HepG2 (cell line): ENCODE measurements at places on chromosomes 5 and 9. TPM values are rescaled to one million over a fixed set of nuclear protein-coding genes. Genes with fewer than 3 reads are reported as not detected.

GRCh38 chr5:2019716-2020115, 137.0 kb upstream of the IRX4 start:
- no peak for DNase-seq

GRCh38 chr5:157959370-157959769, 100.4 kb upstream of the CLINT1 start:
- no peak for DNase-seq

The CDC20B gene
- not detected in 2 replicates for total RNA-seq

GRCh38 chr5:135559354-135559753, 19.4 kb downstream of the CXCL14 start:
- no peak for DNase-seq

The FST gene
- total RNA-seq, result 21.2 and 38.6 TPM in 2 replicates

DNA sequence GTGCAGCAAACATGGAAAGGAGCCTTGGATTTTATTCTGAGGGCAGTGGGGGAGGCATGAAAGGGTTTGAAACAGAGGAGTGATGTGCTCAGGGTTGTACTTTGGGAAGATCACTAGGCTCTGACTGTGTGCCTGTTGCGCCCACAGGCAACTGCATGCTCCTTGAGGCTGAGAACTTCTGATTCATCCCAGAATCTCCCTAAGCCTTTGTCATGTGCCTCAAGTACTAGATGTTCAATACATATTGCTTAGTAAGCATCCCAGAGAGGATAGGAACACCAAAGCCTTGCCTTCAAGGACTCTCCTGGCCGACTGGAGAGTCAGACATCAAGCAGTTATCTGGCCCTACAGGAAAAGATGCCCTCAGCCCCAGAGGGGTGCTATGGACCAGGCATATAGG, 54.1 kb downstream of the ARHGEF37 start:
- no peak for DNase-seq

- no peak for DNase-seq
Measured at GRCh38 chr9:89837162-89837933, 232.5 kb downstream of the GADD45G start.

- no peak for DNase-seq
Measured at GRCh38 chr9:134461426-134461982, 135.2 kb downstream of the RXRA start.

The MARCHF11 gene
- not detected in 2 replicates for total RNA-seq

The MYMK gene
- total RNA-seq, result not detected in 2 replicates
